Foreskin melanocyte (primary cell): ENCODE measurements at places on chromosomes 16 and 17.

- DNase-seq = peak; percentile 60
Observed at GRCh38 chr17:82212331-82213250, at the start of gene CCDC57. Gene CCDC57, minus strand, starts transcription at chr17:82212842. Its CDS starts 10,898 bp downstream, at chr17:82201944.

- peak; percentile 19 for DNase-seq
Observed at GRCh38 chr17:37770631-37771518, 26.0 kb upstream of the HNF1B start.

DNA sequence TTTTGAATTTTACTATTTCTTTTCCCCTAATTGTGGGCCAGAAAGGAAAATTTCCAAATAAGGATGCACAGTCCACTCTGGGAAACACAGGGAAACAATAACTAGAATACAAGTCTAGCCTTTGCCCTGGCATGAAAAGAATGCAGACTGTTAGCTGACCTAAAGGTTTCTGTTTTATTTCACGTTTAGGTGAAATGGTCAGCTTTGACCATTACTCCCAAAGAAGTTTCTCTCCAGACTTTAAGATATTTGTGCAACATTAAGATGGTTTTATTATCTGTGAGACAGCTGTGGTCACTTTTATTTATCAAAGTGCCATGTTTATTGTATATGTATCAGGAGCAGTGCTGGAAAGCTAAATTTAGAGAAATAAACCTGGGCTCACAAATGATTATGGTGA, 163.9 kb downstream of the SPECC1 start:
- no peak for DNase-seq

DNA sequence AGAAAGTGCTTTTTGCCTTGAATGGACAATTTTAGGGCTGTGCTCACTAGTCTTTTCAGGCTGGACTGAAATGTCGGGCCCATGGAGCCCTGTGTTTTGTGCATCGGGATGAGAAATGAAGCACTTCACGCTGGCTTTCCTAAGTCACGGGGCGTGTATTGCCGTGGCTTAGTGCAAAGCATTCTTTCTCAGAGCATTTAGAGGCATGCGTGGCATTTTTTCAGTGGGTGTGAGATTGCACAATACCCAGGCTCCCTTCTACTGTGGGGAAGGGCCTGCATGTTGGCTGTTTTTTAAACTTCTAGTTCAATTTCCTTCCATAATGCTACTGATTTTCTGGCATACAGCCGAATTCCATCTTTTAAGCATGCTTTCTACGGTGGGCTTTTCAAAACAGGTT, 12.6 kb upstream of the POLR3E start:
- no peak for DNase-seq

- no peak for DNase-seq
Observed at GRCh38 chr17:80924807-80925610, 66.6 kb upstream of the CHMP6 start.

DNA sequence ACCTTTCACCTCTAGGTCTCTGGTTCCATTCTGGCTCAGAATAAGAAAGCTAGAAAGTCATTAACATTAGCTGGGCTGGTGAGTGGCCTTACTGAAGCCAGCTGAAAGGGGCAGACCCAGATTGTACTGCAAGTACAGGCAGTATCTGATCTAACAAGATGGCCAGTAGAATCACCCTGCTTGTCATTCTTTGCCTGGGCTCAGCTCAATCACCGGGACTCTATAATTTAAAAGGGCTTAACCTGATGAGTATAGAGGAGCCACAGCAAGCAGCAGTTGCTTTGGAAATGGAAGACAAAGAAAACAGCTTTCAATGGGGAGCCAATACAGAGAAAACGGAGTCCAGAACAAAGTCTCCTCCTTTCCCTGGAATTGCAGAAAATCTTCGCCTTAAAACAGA, 13.6 kb downstream of the CDH8 start:
- no peak for DNase-seq

DNA sequence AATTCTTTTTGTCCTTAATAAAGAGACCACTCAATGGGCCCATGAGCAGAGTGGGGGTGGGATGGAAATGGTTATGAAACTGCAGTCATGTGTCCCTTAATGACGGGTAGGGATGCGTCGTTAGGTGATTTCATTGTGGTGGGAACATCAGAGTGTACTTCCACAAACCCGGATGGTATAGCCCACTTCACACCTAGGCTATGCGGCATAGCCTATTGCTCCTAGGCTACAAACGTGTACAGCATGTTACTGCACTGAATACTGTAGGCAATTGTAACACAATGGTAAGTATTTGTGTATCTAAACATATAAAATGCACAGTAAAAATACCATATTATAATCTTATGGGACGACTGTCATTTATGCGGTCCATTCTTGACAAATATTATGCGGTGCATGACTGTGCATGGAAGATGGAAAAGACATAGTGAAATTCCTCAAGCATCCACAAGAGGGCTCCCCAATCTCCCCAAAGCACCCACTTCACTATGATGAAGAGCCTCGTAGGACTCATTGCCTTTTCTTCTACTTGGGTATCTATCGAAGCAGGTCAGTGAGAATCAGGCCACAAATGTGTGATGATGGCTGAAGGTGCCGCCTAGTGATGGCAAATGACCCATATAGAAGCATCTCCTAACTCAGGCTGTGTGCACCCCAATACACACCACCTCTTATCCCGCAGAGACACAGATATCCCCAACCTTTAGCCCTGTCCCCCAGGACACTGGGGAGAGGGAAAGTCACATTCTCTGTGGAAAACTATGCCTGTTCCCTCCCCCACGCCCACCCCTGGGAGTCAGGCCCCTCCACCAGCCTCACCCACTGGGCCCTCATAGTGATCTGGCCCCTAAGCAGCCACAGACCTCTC, 43.5 kb downstream of the TBX21 start:
- DNase-seq = no peak

- no peak for DNase-seq
Observed at GRCh38 chr16:285146-286055, 2.4 kb downstream of the PDIA2 start.

GRCh38 chr16:71771571-71771970, 37.1 kb downstream of the AP1G1 start:
- no peak for DNase-seq

GRCh38 chr16:27965801-27966200, 97.7 kb downstream of the GSG1L start:
- DNase-seq = no peak

GRCh38 chr16:67644038-67644437, 906 bp upstream of the CARMIL2 start:
- no peak for DNase-seq

GRCh38 chr17:16472539-16472938, 19.5 kb downstream of the LRRC75A start:
- DNase-seq = no peak

DNA sequence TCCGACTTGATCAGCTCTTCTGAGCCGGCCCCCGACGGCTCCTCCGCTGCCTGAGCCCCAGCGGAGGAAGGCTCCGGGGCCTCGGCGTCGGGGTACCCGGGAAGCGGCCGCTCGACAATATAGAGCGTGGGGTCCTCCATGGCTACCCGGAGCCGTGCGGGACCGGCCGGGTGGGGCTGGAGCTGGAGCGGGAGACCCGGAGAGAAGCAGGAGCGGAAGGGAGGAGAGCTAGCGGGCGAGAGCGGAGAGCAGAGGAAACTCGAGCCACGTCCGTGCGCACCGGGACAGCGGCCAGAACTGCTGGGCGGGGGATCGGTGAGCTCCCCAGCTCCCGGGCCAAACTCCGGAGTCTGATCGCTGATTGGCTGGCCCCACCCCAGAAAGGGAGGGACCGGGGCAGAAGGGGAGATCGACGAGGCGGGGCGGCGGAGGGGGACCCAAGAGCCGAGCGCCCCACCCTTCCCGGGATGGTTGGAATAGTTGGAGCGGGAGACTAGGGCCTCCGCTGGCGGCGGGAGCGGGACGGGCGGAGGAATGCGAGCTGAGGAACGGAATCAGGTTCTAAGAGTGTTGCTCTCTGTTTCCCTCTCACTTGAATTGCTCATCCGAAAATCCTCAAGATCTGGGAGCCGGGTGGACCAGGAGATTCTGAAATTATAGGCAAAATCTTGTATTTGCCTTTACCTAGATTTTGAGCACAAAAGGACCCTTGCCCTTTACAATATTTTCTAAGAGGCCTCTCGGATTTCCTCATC, at the start of gene CAVIN1:
Gene CAVIN1, minus strand, starts transcription at position 299 of the 755 bp plus-strand sequence. Its CDS starts 159 bp downstream, at position 140.
- DNase-seq = peak; percentile 82

DNA sequence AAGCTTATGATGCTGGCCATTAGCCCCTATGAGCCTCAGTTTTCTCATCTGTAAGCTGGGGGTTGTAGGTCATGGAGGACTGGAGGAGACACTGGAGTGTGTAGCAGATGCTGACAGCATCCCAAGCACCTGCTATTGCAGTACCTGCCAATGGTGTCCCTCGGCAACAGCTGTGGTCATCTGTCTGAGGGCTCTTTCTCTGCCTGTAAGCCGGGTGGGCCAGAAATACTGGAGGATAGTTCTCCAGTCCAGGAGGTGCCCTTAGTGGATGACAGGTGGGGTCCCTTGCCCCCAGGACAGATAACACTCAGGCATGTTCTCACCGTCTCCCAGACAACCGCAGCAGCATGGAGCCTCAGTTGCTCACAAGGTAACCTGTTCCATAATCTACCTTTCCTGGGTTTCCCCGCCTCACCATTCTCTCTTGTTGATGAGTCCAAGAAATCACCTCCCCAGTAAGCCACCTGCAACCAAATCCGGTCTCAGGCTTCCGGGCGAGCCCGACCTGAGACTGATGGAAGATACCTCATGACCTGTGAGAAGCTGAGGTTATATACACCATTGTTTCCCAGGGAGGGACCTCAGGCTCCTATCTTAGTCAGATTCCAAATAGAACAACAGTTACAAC, 23.8 kb downstream of the NLRP1 start:
- DNase-seq = no peak

GRCh38 chr17:77385750-77386501, 245.2 kb downstream of the SEC14L1 start:
- no peak for DNase-seq

DNA sequence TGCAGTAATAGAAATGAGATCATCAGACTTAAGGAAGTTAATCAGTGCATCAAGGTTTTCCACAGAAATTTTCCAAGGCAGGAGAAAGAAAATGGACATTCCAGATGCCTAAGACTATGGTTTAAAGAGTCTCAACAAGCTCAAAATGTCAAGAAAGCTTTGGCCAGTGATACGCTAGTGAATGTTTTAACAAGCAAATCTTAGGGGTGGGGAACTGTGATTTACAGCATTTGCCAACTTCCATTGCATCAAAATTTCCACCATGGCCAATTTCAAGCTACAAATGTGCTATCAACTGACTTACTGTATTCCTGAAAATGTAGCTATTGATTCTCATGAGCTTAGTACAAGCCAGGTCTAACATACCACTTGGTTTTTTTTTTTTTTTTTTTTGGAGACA, 82.4 kb upstream of the CLEC3A start:
- no peak for DNase-seq

GRCh38 chr17:77228241-77228752, 87.5 kb downstream of the SEC14L1 start:
- no peak for DNase-seq

- no peak for DNase-seq
Observed at GRCh38 chr17:64788286-64789060, 126.4 kb upstream of the SMURF2 start.

DNA sequence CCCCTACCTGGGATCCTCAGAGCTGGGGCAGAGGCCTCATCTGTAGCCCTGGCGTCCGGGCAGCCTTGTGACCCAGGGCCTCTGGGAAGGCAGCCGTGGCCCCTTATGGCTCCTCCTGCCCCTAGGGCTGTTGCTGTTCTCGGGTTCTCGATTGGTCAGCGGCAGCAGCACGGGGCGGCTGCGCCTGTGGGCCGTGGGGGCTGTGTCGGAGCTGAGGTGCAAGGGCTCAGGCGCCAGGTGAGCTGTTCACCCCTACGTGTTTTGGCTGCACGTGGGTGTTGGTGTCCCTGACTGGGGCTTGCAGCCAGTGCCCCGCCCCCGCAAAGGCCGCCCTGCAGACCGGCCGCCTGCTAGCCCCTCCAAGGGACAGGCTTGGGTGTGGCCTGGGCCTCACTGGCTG, 5.8 kb upstream of the RHOT2 start:
- no peak for DNase-seq

- DNase-seq = no peak
Observed at GRCh38 chr16:87229230-87230188, 87.7 kb downstream of the C16orf95 start.

DNA sequence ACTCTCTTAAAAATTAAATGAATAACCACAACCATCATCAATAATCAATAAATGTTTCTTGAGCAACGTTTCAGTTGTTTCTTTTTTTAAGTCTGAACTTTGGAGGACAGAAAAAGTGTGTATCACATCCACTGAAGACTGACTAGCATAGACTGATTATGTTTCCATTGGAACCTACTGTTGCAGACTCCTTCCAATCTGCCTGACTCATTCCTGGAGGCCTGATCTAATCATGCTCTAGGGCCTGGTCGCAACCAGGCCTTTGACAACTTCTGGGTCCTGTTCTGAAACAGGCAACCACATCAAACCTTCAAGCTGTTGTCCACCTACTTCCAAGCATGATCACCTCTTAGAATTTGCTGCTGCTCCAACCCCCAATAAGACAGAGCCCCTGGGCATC, 109.2 kb upstream of the NUDT7 start:
- no peak for DNase-seq

DNA sequence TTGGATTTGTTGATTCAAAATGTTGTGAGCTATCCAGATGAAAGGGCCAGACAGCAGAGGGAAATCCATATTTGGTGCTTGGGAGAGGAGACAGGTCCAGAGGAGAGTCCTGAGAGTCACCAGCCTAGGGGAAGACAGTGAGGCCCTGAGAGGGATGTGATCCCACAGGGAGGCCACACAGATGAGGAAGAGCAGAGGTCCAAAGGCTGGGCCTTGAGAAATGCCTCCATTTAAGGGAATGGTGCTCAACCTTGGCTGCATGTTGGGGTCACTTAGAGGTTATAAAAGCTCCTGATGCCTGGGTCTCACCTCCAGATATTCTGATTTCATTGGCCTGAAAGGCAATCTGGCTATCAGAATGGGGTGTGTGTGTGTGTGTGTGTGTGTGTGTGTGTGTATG, 194.9 kb downstream of the UTP18 start:
- DNase-seq = no peak

- DNase-seq = no peak
Observed at GRCh38 chr16:23848958-23849357, 13.2 kb downstream of the PRKCB start.

DNA sequence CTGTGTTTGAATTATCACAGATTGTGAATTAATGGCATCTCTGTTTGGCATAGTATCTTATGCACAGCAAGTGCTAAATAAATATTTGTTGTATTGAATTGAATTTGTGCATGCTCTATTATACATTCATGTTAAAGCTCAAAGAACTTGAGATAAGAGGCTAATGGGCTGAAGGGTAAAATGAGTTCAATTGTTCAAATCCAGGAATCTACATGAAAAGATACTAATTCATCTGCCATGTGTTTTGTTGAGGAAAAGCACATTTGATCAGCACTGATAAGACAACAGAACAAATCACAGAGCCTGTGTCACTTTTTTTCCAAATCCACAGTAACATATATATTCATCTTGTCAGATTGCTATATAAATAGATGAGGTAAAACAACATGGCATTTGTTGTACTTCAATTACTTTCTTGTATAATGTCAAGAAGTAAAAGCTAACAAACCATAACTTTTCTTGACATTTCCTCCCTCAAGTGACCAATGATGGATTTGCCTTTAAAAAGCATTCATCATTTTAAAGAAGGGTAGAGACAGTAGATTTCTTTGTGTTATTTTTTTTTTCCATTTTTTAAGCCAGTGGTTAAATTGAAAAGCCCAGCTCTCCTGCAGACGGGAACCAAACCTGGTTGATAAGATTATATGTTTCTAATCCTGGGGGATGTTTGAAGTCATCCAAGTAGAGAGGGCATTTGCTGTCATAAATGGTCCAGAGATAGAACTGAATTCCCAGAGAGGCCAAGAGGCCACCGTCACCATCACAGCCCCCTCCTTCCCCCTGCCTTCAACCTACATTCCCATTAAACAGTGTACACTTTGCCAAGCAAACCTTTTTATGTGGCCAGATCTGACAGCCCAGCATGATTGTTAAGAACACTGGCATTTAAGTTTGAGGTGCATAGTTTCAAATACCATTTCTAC, 123.0 kb downstream of the CHD9NB start:
- peak; percentile 48 for DNase-seq
